ENCODE measurements at places on chromosomes 7 and 10. TPM values are rescaled to one million over a fixed set of nuclear protein-coding genes. Genes with fewer than 3 reads are reported as not detected.

Gene ABCF2
- 71.6 TPM for total RNA-seq

Gene VWA2
- not detected for total RNA-seq

Gene CPA1
- 0.30 TPM for total RNA-seq

Gene TAS2R5
- 1.2 TPM for total RNA-seq

Gene OR2A42
- under 0.01 TPM for total RNA-seq

Gene VENTX
- not detected for total RNA-seq

Gene IGFBP1
- total RNA-seq, result not detected

Gene ABCC2
- total RNA-seq, result 0.89 TPM

Gene ANKRD30A
- not detected for total RNA-seq

Gene GPC2
- 6.0 TPM for total RNA-seq

Gene TMEM236
- under 0.01 TPM for total RNA-seq

Gene KIAA1217
- 7.1 TPM for total RNA-seq

Gene CPA4
- 113 TPM for total RNA-seq

Gene BAIAP2L1
- total RNA-seq, result 3.0 TPM

Gene SPDYE16
- not detected for total RNA-seq

Gene PNLIP
- not detected for total RNA-seq

Gene NME8
- not detected for total RNA-seq

Gene CPED1
- 12.8 TPM for total RNA-seq

Gene ANKRD1
- 56.1 TPM for total RNA-seq

Gene PKD2L1
- not detected for total RNA-seq

Gene ZMIZ2
- total RNA-seq, result 21.3 TPM

Gene FAM20C
- 54.0 TPM for total RNA-seq

Gene NEUROG3
- total RNA-seq, result not detected

Gene HTR5A
- not detected for total RNA-seq

Gene GNAT3
- not detected for total RNA-seq

Gene ZNF716
- total RNA-seq, result not detected

Gene MRC1
- total RNA-seq, result 0.05 TPM

Gene TFAM
- 14.8 TPM for total RNA-seq

Gene CDC14C
- total RNA-seq, result not detected

Gene ANKRD61
- not detected for total RNA-seq

Gene TSPAN13
- total RNA-seq, result 71.3 TPM

Gene AKR1C2
- 1.2 TPM for total RNA-seq

Gene ZNF679
- total RNA-seq, result not detected

Gene CPN1
- not detected for total RNA-seq

Gene NACAD
- total RNA-seq, result 7.4 TPM

Gene SLC39A12
- total RNA-seq, result not detected

Gene PDE1C
- total RNA-seq, result 0.74 TPM

Gene ENO4
- 0.05 TPM for total RNA-seq

Gene ZNF804B
- total RNA-seq, result not detected

Gene SLC18A3
- total RNA-seq, result not detected

Gene HECTD2
- 9.1 TPM for total RNA-seq

Gene PAX4
- not detected for total RNA-seq

All from smooth muscle cell of the umbilical artery (primary cell).